ENCODE measurements at places on chromosomes 5 and 9.

GRCh38 chr5:55983986-55984385 lies 10.8 kb downstream of the IL6ST start:
- DNase-seq = no peak

DNA sequence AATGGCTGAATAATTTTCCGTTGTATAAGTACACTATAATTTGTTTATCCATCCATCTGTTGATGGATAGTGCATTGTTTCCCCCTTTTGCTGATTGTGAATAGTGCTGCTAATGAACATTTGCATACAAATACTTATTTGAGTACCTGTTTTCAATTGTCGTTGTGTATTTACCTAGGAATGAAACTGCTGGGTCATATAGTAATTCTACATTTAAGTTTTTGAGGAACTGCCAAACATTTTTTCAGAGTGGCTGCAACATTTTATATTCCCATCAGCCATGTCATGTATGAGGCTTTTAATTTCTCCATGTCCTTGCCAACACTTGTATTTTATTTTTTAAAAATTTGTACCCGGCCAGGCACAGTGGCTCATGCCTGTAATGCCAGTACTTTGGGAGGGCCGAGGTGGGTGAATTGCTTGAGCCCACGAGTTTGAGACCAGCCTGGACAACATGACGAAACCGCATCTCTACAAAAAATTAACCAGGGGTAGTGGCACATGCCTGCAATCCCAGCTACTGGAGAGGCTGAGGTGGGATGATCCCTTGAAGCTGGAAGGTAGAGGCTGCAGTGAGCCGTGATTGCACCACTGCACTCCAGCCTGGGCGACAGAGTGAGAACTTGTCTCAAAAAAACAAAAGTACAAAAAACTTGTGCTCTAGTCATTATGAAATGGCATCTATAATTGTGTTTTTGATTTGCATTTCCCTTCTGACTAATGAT lies 2.2 kb upstream of the ANXA6 start:
- no peak for DNase-seq

GRCh38 chr5:171599411-171599810 lies 180.0 kb downstream of the FGF18 start:
- no peak for DNase-seq

- no peak for DNase-seq
Measured at GRCh38 chr5:1320436-1321344, 24.2 kb downstream of the CLPTM1L start.

GRCh38 chr5:73542020-73542419 lies 23.4 kb downstream of the ANKRA2 start:
- no peak for DNase-seq

GRCh38 chr5:95251185-95251584 lies 33.7 kb downstream of the MCTP1 start:
- no peak for DNase-seq
